ENCODE measurements at places on chromosomes 6 and 20.

DNA sequence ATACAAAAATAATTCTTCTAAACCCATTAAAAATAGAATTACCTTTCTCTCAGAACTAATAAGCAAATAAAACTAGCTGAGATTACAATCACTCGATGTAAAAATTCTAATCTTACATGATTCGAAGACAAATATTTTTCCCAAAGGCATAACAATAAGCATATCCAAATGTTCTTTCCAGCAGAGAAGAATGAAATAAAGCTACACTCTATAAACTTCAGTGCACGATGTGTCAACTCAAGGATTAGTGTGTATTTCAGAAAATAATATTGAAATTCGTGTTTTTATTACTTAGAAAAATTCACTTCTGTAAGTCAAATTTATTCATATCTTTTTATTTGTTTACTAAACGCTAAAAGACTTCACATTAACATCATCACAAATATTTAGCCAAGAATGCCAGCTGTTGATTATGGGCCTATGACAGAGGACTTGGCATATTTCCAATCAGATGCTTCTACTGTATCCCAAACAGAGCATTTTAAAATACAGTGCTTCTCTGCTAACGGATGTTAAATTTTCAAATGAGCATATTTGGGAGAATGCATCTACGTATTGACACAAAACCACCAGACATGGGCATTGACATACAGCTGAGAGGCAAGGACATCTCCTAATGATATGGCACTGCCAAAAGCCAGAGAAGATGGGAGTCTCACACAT is 54.7 kb upstream of the PDE7B start:
- no peak for DNase-seq

DNA sequence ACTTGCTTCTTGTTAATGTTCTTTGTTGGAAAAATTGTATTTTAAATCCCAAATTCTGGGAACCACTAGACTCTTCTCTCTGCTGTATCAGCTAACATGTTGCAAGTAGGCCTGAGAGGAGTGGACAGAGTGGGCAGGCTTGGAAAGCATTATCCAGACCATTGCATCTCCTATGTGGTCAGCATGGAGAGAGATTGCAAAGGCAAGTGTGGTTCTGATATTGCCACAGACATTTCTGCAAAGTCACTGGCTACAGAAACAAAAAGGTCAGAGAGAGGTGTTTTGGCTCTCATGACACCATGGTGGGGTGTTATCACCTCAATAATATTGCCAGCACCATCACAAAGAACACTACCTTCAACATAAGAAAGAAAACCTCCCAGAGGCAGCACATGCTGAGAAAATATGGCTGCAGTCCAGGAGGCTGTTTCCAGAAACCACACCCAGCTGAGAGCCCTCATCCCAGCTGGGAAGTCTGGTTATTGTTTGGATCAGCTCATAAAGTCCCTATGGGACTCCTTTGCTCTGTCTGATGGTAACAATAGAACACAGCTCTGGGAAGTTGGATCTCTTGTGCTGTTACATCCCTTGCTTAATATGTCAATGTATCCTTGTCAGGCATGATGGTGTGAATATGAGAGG is 78.2 kb upstream of the TBX18 start:
- no peak for DNase-seq

DNA sequence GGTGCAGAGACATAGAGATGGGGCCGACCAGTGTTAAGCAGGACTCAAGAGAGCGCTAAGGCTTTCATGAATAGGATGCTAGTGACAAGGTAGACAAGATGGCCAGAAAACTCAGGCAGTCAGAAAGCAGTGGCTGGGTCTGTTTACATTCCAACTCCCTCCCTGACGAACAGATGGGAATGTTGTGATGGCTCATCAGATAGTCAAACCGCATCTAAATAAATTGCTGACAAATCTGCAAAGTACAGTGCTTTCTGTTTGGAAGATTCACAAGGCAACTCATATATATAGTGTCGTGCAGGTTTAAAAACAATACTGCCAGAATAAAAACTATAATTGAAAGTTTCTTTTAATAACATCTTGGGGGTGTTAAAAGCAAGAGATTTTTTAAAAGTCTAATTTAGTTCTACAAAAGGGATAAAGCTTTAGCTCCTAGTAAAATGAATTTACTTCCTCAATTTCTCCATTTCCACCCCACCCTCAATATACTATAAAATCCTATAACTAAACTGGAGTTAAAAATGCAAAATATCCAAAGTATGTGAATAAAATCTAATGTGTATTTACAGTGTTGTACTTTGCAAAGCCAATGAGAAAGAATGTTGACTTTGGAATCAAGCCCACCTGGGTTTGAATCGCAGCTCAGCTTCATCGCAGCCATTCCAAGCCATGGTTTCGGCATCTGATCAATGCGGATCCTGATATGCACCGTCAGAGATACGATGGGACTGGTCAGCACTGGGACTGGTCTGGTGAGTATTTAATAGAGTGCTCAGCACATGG is 247.3 kb upstream of the PDE10A start:
- DNase-seq = no peak

- DNase-seq = peak; percentile 65
Measured at GRCh38 chr20:35232575-35232974, 6.1 kb downstream of the MMP24 start.
